CD4-positive, alpha-beta T cell treated with Interleukin-4 for 4 hours (primary cell): ENCODE measurements at places on chromosomes 4 and X.

DNA sequence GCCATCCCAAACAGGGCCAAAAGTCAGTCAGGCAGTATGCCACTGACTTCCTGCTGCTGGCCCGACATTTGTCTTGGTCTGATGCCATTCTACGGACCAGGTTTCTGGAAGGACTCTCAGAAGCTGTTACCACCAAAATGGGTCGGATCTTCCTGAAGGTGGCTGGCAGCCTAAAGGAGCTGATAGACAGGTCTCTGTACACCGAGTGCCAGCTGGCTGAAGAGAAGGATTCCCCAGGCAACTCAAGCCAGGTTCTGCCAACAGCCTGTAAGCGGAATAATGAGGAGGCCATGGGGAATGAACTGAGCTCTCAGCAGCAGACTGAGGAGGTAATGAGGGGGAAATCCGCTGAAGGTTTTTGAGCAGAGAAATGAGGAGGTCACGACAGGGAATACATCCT, 95.7 kb downstream of the RTL9 start:
- no peak for DNase-seq

- DNase-seq, result no peak
These were observed 29.7 kb downstream of the SLIT2 start for GRCh38 chr4:20281453-20281852.

DNA sequence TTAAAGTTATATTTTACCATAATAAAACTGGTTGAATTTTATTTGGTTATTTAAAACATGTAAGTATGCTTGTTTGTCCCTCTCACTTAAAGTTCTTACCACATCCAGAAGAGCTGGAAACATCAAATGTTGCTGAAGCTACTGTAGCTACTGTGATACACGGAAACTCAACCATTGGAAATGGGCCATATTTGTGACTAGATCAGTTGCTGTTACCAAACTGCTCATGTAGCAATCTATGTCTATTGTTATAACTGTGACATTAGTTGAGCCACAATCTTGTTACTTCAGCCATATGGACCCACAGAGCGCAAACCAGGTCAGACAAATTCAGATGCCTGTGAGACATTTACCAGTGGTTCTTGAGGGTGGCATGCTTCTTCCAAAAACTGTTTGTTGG, 41.6 kb downstream of the NDNF start:
- no peak for DNase-seq

GRCh38 chr4:78543424-78544125, 8.0 kb upstream of the ANXA3 start:
- no peak for DNase-seq

DNA sequence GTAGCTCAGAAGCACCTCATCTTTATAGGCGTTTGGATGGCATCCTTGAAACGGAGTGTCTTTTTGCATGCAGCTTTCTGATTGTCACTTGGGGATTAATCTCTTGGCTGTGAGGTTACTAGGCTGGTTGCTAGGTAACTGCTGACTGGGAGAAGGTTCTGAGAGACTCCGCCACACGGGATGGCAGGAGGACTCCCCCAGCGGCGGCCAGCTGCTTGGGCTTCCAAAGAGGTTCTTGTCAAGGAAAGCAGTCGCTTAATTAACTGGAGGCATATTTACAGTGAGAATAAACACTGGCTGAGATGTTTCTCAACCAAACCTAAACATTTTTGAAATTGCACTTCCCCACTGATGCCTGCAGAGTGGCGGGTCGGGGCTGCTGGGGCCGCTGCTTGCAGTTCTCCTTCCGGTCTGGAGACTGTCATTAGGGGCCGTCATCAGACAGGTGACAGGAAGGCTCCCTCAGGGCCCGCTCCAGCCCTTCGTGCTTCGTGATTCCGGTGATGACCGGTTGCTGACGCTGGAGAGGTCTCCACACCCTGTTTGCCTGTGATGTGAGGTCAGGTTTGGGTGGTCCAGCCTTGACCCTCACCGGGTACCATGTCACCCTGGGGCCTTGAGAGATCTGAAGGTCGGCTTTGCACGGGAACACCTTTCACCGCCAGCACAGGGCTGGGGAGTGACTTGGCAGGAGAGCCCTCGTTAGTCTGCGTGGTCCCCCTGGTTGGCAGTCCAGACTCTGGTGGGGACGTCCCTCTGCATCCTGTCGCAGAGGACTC, 9.1 kb downstream of the NSG1 start:
- DNase-seq, result no peak

GRCh38 chr4:33067221-33067620, 2347.1 kb downstream of the PCDH7 start:
- no peak for DNase-seq

- no peak for DNase-seq
These were observed 202.7 kb upstream of the KLF3 start for GRCh38 chr4:38461342-38461741.

GRCh38 chr4:155450676-155451075, 73.9 kb upstream of the MAP9 start:
- DNase-seq, result no peak

GRCh38 chrX:137363559-137363958, 202.4 kb upstream of the ZIC3 start:
- DNase-seq, result no peak

GRCh38 chrX:148664171-148664570, 163.8 kb downstream of the AFF2 start:
- DNase-seq, result no peak

DNA sequence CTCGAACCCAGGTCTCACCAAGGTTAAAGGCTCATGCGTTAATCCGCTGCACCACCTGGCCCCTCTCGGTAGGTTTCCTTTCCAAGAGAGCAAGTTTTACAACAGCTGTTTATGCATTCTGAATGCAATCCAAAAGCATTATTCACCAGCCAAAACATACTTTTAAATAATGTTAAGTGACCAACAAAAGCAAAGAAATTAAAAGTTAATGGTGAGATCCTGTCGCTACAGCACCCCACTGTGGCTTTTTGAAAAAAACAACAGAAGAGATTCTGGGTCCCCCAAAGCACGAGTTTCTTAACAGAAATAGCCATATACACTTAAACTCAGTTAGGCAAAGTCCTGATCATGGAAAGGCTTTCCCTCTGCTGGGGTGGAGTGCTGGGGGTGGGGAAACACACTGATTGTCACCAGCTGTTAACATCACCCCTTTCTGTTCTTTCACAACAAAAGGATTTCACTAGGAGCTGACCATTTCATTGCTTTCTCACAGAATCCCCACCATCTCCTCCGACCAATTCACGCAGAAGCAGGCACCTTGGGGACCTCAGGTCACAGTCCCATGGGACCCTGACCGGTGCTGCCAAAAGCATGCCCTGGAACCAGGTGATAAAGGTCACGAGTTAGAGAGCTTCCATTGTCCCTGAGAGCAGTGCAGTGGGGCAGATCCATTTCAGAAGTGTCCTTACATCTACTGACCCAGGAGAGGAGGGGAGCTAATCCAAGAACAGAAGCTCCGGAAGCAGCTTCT, 51.2 kb downstream of the ZNF827 start:
- no peak for DNase-seq

- no peak for DNase-seq
These were observed 38.2 kb downstream of the NHS start for GRCh38 chrX:17413228-17413627.

- no peak for DNase-seq
These were observed 127.4 kb downstream of the RBM47 start for GRCh38 chr4:40502220-40502619.

GRCh38 chr4:129968366-129968765, 872.4 kb downstream of the C4orf33 start:
- DNase-seq, result no peak

DNA sequence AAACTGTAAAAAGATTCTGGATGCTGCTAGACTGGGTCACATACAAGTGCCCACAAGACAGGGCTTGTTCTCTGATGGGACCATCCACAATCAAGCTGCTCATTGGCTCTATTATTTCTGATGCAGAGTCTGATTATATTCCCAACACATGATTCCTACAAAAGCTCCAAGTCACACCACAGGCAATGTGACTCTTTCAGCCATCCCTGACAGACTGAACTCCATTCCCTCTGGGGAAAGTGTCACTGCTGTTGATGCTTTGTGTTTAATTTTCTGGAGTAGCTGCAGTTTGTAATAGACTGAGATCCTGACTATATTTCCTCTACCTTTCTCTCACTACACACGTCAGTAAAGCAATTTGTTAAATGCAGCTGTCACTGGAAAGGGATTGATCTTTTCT, 55.4 kb upstream of the BCLAF3 start:
- DNase-seq, result no peak

- DNase-seq, result no peak
These were observed 94.5 kb downstream of the AFF1 start for GRCh38 chr4:87029356-87029755.

DNA sequence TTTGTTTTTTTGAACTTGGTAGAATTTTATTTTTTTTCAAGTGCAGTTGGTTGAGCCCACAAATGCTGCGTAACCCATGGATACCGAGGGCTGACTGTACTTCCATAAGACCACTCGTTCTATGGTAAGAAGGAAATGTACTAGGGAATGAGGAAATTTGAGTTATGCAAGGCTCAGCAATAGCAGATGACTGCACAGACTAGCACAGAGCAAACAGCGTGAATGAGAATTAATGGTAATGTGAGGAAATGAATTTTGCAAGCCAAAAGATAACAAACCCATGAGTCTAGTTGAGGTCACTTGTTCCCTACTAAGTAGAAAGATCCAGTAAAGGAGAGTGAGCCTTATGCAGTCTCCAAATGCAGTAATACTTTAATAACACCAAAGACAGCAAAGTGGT, 17.4 kb downstream of the GSPT2 start:
- DNase-seq, result no peak

GRCh38 chr4:165118256-165118909, 5.7 kb upstream of the TMEM192 start:
- no peak for DNase-seq

GRCh38 chr4:150826306-150826705, 188.8 kb downstream of the LRBA start:
- DNase-seq, result no peak

DNA sequence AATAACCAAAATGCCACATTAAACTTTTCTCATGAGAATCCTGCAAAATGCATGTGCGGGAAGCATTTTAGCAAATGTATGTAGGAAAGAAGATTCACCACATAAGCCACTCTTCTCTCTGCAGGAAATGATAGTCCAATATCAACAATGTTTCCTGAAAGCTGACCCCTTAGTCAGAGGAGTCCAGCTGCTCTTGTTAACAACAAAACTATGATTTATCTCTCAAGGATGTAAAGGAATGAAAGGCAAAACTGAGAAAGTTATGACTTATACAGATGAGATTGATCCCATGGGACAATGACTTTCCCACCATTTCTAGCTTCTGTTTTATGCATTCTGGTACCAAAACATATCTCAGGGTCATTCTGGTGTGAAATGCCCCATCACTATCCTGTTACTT, 125.0 kb upstream of the EDNRA start:
- no peak for DNase-seq

DNA sequence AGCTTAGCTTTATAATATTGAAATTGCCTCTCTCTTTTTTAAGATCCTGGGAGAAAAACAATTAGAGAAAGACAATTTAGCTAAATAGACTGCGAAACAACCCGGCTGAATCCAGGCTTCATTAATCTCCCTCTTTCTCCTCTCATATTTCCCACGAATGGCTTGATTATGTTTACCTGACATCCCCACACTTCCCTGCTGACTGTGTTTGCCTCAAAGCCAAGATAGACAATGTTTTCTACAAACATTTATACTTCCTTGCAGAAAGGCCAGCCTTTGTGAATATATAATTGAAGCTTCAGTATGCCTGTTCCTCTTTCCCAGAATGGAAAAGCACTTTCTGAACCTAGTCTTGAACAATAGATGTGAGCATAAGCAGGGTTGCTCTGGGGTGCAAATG, 566.8 kb downstream of the PDHA2 start:
- no peak for DNase-seq

- no peak for DNase-seq
These were observed 7.6 kb downstream of the RLIM start for GRCh38 chrX:74606799-74607198.

DNA sequence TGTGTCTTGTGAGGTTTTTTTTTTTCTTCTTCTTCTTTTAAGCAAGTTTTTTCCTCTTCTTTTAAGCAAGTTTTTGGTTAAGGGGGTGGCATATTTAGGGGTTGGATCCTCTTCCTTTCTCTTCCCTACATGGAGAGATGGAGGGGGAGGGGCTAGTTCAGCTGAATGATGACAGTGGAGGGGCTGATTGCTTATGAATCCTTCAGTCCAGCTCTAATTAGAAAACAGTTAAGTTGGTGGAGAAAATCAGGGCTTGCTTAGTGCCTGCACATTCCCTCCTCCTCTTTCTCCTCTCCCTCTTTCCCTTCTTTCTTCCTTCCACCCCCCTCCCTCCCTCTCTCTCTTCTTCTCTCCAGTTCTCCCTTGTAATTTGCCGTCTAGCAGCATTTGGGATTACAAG, 4.4 kb upstream of the HAND2 start:
- DNase-seq, result no peak

DNA sequence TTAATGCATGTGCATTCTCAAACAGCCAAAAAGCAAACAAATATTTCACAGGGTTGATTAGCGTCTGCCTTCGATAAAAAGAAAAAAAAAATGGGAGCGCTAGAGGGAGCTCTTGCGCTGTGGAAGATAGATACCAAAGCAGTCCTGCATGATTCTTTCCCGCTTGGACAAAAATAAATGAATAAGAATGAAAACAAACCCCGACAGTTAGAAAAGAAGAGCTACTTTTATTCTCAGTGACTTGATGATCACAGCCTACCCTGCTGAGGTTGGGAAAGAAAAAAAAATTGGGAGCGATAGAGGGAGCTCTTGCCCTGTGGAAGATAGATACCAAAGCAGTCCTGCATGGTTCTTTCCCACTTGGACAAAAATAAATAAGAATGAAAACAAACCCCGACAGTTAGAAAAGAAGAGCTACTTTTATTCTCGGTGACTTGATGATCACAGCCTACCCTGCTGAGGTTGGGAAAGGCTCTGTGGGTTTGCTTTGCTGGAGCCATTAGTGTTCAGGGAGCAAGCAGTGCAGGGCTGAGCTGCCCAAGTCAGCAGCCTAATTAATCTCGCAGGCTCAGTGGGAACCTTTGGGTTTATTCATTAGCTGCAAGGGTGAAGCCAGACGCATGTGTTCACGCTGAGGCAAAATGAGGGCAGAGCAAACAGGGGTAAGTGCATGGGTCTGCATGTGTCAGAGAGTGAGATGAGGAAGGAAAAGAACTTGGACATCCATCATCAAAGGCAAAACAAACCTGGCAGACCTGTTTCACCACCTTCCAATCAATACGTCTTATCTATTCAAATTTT, 249.3 kb upstream of the PRKX start:
- no peak for DNase-seq

GRCh38 chr4:6021831-6022606, 3.8 kb upstream of the C4orf50 start:
- no peak for DNase-seq

DNA sequence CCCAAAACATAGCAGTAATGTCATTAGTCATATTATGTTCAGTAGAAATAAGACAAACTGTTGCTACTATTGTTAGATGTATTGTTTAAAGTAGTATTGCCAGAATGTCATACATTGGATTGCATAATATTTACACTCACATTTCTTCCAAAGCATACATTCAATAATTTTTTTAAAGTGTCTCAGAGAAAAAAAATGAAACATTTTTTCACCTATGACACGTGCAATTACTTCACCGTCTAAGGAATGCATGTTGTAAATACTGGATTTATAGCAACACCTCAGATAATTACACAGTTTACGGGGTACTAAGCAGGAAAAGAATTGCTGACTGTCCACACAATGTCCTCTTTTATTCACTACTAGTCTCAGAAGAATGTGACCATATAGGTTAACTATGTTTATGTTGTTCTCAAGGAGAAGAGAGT, 162.1 kb downstream of the PCDH18 start:
- DNase-seq, result no peak

- no peak for DNase-seq
These were observed at the start of gene GPRASP2 for GRCh38 chrX:102712216-102712966. GPRASP2 (plus strand) TSS chrX:102712448; CDS start chrX:102714870, 2,422 bp downstream.
